ENCODE measurements at places on chromosomes 12 and 14.

DNA sequence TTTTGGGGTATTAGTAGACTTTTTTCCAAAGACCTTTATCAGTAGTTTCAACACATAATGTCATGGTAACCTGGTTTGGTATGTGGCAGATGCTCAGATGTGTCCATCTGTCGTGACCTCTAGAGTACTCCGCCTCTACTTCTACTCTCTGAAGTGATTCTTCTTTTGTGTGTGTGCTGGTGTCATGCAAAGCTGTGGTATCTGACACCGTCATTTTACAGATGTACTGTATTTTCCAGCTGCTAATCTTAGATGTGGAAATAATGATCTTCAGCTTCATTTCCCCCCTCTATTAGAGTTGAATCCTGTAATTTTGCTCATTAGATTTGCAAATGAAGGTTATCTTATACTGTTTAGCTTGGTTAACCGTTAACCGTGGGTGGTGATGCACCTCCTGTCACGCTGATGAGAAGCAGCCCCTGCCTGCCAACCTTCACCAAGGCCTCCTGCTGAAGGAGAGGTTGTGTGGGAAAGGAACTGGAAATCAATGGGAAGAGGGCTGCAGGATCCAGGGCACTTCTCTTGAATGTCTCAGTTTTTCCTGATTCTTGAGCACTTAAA, 222.4 kb upstream of the AMIGO2 start:
- no peak for DNase-seq

GRCh38 chr12:60072911-60073310, 477.1 kb downstream of the SLC16A7 start:
- no peak for DNase-seq

GRCh38 chr12:64667793-64668192, 57.5 kb downstream of the RASSF3 start:
- DNase-seq, result no peak

DNA sequence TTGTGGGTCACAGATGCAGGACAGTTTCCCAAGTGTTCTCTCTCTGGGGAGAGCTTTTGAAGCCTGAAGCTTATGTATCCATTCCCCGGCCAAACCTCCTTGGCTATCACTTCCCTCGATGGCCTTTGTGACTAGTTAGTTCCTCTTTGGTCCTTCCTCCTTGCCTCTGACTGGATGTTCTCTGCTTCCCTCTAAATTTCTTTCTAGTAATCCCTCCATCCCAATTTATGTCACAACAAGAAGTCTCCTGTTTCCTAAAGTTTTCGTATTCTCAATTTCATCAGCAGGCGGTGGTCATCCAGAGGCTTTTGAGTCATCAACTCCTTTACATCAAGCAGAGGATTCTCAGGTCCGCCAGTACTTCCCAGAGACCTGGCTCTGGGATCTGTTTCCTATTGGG, 27.5 kb downstream of the A2ML1 start:
- no peak for DNase-seq

DNA sequence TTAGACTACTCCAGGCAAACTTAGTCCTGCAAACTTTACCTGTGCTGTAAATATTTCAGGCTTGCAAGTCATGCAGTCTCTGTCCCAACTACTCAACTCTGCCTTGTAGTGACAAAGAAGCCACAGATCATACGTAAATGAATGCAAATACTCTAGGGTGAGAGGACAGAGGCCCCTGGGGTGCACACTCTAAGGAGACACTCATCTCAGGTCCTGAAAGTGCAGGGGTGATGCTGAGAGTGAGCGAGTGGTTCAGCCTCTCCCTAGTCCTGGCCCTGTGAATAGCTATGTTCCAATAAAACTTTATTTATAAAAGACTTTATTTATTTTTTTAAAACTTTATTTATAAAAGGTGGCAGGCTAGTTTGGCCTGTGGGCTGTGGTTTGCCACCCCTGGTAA, 34.9 kb downstream of the HCAR2 start:
- DNase-seq, result no peak

DNA sequence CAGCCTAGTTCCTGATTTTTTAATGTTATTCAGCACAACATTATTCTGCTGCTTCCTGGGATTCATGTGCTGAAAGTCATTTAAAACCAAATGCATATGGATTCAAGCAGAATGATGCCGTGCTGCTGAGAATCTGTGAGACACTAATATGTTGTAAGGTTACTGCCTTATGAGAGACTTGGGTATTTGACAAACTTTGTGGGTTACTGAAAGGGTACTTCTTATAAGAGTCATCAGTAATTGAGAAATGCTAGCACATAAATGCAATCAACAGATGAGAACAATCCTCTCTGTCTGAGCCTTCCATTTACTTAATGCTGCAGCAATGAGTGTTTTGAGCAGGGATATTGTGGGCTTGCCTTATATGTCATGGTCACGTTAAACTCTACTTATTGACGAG, 175.7 kb downstream of the NPAS3 start:
- no peak for DNase-seq

DNA sequence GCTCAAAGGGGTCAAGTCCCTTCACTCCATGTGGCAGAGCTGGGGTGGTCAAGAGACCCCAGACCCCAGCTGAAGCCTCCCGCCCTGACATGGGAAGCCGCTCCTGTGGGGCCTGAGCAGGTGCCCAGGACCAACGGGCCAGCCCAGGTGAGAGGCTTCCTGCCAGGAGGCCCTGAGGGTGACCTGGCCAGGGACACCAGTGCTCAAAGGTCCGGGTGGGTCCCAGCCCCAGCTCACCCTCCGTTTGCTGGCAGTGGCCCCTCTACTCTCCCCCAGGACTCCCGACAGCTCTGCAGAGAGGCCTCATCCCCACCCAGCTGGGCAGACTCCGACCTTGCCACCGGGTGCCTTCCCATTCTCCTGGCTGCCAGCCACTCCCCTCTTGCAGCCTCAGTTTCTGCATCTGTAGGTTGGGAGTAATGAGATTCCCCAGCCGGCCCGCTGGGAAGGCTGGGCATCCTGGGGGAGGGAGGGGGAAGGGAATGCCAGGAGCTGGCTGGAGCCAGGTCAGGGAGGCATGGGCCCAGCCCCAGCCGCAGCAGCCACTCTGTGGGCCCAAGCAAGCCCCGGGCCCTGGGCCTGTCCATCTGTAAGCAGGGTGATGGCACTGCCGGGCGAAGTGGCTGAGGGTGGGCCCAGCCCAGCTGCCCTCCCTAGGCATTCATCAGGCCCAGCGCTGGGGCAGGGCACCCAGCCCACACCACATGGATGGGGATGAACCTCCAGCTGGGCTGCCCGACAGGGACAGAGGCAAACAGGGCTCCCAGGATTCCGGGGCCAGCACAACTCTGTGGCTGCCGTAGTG, 10.3 kb upstream of the INF2 start:
- no peak for DNase-seq

GRCh38 chr12:13851828-13852227, 129.6 kb downstream of the GRIN2B start:
- no peak for DNase-seq

DNA sequence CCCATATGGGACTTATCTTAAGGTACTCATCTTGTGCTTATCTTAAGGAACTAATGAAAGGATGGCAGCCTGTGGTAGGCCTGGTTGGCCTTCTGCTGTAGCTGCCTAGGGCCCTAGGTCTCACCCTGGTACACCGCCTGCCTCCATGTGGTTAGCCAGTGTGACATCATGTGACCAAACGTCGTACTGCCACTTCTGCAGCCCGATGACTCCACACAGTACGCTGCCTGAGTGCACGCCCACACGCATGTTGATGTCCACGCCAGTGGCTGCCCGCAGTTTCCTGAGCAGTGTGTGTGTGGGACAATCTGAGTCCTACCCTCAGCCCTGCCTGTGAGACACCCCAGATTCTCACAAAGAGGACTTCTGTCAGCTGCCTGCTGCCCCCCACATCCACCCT, 5.1 kb downstream of the ADCY4 start:
- DNase-seq, result no peak

- no peak for DNase-seq
These were observed 203.5 kb upstream of the GZMB start for GRCh38 chr14:24837280-24838046.

DNA sequence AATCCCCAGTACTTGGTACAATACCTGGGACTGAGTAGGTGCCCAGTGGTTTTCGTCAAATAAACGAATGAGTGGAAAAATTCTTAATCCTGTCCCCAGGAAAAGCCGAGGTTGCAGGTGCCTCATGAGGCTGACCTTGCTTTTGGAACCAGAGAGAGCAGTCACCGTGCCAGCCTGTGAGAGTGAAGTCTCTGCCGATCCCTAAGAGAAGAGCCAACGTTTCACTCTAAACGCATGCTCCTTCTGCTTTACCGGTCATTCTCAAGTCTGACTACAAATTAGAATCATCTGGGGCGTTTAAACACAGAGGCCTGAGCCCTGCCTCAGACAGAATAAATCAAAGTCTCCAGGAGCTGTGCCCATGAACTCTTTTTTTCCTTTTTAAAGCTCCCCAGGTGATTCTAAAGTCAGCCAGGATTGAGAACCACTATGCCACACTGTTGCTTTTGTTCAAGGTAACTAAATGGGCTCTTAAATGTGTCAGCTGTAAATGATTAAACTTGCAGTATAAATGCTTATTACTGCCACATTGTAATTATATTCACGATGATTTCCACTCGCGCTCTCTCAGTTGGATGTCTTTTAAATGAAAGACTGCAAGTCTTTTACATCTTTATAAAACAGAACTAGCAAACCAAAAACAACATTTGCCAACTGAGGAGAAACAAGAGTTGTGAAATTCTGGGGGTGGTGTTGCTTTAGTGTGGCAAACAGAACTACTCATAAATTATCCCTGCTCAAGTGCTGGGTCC, 26.9 kb downstream of the TCP11L2 start:
- no peak for DNase-seq

Data from anterior cingulate cortex (tissue), 58 donors.